ENCODE measurements at places on chromosomes 7 and 10. TPM values are rescaled to one million over a fixed set of nuclear protein-coding genes. Genes with fewer than 3 reads are reported as not detected.
A peak's percentile ranks its signal among the peaks of the same experiment; 100 is the strongest.

- DNase-seq, result no peak
These were observed 215.5 kb downstream of the LRMDA start for GRCh38 chr10:75646916-75647315.

DNA sequence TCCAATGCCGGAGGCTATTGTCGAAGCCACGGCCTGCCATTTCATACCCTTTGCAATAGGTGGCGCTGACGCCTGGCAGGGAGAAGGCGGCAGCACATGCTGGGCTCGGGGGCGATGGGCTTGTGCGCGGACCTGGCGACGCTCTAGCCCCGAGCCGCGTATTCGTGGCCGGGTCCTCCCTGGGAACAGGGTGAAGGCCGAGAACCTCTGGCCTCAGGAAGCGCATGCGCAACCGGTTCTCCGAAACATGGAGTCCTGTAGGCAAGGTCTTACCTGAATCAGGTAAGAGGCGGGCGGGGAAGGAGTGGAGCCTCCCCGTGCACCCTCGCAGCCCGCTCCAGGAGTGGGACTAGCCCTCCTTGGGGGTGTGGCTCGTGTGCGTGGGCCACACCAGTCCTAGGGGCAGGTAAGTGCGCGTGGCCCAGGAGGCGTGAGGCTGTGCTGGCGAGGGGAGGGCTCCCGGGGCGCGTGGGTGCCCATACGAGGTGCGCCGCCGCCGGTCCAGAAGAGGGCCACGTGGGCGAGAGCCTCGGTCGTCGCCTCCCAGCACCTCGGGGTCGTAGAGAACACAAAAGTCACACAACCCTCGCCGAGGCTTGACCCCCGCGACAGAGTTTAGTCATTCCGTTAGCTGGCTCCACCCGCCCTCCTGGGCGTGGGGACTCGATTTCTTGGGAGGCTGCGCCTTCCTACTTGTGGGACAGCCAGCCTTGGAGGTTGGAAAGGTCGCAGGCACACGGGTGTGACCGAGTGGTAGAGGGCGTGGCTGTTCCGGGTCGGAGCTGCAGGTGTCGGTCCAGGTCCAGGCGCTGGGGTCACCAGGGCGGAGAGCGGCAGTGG is 5.6 kb upstream of the MEST start:
- no peak for DNase-seq

DNA sequence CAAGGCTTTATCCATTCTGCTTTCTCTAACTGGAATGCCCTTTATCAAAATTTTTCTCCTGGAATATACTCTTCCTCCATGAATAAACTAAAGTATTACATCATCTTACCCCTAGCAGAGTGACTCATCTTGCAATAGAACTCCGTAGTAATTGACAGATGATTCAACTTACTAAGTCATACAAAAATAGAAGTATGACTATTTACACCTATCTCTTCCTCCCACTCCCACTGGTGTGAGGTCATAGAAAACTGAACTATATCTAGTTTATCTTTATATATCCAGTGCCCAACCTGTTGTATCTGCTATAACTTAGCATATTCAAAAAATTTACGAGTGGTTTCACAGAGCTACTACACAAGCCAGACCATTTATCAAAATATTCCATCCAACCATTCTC is 26.1 kb downstream of the ABCB1 start:
- peak; percentile 87 for DNase-seq

GRCh38 chr10:98920360-98920759 is 315.3 kb downstream of the HPSE2 start:
- DNase-seq, result no peak

DNA sequence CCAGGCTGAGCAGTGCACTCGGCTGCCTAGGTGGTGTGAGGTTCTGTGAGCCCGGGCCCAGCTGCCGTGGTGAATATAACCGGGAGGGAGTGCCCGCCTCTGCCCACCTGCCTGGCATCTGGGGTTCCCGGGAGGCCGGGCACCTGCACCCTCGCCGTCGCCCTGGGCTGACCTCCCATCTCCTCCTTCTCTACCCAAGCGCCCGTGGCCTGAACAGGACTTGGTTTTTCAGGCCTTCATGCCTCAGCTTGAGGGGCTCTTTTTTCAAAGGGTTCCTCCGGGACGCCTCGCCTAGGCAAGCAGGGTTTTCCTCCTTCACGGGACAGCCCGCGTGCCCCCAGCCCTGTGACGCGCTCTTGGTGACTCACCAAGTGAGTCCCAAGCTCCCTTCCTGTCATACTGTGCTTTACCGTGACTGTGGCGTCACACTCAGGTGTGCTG is 9.9 kb downstream of the INPP5A start:
- DNase-seq, result no peak

GRCh38 chr7:111855842-111856227 is 293.5 kb upstream of the IMMP2L start:
- peak; percentile 13 for DNase-seq

DNA sequence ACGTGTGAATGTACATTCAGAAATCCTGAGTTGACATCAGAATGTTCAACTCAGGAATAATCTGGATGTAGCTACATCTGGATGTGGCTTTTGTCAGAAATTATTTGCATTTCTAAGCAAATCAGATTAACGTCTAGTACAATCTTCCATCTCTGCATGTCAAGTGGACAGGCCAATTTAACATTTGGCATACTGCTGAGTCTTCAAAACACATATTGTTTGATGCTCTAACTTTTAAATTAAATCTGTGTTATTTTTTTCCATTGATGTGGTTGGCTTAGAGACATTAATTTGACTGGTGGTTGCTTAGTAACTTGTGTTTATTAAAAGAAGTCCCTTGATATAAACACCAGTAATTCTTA is 3.4 kb downstream of the STAMBPL1 start:
- DNase-seq, result no peak

DNA sequence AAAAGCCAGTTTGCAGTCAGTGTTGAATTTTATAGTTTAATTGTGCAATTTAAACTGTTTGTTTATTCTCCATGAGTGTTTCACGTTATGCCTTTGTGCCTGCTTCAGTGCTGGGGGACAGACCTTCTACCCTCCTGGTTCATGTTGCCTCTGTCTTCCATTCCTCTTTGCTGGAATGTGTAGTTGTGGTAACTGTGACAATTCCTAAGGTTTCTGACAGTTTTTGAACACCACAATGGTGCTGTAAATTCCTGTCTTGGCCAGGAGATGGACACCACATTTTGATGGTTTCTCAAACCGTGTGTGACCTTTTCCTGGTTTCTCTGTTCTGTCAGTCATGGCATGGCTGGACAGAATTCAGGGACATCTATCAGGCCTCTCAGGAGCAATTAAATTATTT is 201.7 kb downstream of the BICC1 start:
- no peak for DNase-seq

DNA sequence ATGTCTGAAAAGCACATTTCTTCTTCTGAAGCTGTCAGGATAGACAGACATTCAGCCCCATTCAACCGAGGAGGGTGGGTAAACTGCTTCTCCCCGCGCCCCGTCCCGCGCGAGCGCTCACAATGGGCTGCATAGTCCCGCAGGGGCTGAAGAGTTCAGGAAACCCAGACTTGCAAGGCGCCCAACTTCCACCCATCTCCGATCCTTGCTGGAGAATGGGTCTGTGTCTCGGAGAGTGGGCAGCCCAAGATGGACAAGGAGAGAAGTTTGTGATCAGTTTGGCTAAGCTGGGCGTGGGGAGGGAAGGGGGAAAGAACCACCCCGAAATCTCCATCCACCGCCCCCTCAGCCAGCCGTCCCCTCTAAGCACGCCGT is 686 bp downstream of the AASS start:
- peak; percentile 52 for DNase-seq

GRCh38 chr10:120827251-120827875 is 23.8 kb upstream of the WDR11 start:
- no peak for DNase-seq

GRCh38 chr7:101378751-101379174 is 16.1 kb downstream of the COL26A1 start:
- peak; percentile 46 for DNase-seq

DNA sequence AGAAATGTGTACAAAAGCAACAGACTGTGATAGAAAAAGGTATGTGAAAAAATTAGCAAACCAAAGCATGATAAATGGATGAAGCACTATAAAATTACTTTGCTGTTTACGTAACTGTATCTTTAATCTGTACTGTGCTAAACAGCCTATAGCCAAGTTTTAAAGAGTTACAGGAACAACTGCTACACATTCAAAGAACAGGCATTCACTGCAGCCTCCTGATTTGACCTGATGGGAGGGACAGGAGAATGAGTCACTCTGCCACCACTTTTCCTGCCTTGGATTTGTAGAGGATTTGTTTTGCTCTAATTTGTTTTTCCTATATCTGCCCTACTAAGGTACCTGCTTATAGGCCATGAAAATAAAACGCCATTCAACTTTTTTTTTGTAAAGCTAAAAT is 116.1 kb downstream of the FANK1 start:
- DNase-seq, result peak; percentile 58

SEMA3C gene
- 316 TPM for polyA plus RNA-seq

POMZP3 gene
- polyA plus RNA-seq, result 16.0 TPM

All from GM23248 (cell line).